Activated CD8-positive, alpha-beta T cell treated with anti-CD3 and anti-CD28 coated beads for 36 hours (primary cell): ENCODE measurements at places on chromosomes 1 and 21.

GRCh38 chr1:21333824-21334213, 43.6 kb upstream of the ECE1 start:
- DNase-seq = no peak

GRCh38 chr1:3156936-3157335, 87.9 kb downstream of the PRDM16 start:
- no peak for DNase-seq

DNA sequence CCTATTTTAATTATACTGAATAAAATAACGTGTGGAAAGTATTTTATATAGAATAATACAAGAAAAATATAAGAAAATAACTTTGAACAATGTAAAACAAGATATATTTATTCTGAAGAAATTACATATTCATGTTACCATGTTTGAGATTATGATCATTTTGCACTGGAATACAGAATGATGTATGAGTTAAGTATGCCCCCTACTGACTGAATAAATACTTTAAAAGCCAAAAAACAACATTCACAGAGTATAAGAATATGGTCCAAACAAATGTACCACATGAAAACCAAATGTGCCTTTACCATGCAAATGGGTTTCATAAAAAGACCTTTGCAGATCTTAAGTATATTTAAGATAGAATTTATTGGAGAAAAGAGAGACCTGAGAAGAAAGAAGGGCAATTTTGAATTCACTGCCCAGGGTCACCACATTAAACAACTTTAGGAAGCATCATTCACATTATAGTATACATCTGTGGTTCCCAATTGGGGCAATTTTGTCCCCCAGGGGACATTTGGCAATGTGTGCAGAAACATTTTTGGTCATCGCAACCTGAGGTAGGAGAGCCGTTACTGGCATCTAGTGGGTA, 136.6 kb upstream of the GFI1 start:
- no peak for DNase-seq

DNA sequence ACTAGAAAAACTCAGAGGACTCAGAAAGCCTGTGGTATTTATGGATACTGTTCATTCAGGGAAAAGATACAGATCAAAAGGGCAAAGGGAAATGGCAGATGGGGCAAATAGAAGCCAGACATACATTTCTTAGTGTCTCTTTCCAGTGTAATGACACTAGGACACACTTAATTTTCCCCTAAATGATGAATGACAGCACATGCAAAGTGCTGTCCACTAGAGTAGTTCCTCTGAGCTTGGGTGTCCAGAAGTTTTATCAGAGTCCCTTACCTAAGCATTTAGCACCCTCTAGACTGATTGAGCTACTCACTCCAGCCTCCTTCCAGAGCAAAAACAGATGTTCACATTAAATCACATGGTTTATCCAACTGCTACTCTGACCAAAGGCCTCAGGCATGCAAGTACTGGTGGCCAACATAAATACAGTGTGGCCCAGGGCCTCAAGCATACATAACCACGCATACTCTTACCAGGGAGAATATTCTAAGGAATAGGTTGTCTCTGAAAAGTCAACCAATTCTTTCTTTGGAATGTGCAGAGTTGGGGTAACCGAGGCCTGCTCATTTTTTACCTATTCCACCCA, 166.9 kb downstream of the NCAM2 start:
- DNase-seq = no peak

GRCh38 chr1:6082430-6082971, 36.8 kb downstream of the KCNAB2 start:
- DNase-seq = no peak

GRCh38 chr1:160839746-160840145, 22.9 kb downstream of the CD244 start:
- no peak for DNase-seq

GRCh38 chr1:41730806-41731205, 187.9 kb downstream of the HIVEP3 start:
- DNase-seq = no peak

GRCh38 chr1:200668514-200669313, 993 bp downstream of the DDX59 start:
- DNase-seq = no peak

DNA sequence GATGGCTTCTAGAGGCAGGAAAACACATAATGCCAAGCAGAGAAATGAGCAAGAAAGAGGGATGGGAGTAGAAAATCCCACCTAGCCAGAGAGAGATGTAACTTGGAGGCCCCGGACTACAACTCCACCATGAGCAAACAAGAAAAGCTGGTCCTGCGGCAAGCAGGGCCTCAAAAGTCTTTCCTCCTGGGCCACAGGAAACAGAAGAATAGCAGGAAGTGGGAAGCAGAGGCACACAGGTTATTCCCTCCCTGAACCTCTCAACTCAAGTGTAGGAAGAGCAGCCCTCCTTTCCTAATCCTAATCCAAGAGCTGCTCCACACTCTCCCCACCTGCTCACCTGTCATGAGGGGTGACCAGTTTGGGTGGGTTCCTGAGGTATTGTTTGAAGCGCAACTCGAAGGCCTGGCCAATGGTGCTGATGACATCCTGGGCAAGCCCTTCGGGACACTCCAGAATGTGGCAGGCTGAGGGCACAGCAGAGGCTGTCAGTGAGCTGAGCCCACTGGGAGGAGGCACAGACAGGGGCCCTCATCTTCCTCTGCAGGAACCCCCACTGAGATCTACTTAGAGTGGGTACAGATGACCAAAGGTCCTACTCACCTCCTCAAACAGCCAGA, 3.1 kb downstream of the SHC1 start:
- DNase-seq = no peak

GRCh38 chr1:172883844-172884243, 166.9 kb downstream of the TNFSF18 start:
- peak; percentile 26 for DNase-seq

DNA sequence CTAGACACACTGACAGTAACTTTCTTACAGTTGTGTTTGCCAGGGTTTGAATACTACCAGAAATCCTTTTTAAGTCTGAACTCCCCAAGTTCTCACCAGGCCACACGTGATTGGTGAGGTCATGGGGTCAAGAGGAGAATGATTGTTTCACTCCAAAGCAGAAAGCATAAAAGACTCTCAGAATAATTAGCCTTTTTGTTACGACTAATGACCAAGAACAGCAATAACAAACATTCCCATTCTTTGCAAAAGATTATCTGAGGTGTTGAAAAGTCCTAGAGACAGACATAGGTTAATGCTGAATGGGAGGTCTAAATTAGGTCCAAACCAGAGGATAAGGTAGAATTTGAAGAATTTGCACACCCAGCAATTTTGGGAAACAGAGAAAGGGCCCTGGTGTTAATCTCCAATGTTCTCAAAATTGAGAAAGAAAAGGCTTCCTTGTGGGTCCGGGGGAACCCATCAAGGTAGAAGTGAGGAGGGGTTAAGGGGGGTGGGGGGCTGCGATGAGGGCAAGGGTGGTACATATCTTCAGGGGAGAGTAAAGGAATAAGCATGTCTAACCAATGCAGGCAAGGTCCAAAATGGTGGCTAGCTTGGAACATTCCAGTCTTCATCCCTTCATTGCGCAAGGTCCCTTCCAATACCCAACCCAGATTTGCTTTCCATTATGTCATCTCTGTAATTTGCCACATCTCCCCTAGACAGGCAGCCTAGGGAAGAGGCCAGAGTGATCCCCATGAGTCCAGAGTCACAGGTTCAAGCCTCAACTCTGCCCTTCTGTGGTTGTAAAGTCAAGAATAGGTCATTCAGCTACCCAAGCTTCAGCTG, 74.6 kb upstream of the NFIA start:
- DNase-seq = no peak

GRCh38 chr21:16811970-16812369, 700.9 kb upstream of the CXADR start:
- DNase-seq = no peak

DNA sequence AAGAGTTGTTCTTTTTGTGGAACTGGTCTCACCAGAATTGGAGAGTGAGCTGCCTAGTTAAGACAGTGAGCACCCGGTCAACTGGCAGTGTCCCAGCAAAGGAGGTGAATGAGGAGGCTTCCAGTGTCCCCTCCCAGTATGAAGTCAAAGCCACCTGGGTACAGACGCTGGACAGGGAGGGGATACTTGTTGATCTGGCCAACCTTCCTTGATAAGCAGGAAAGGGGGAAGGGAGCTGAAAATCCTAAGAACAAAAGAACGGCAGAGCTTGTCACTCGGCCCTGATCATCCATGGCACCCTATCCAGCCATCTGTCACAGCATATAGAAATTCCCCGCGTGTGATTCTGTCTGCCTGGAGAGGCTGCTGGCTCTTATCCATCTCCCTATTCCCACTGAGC, 91.5 kb downstream of the SSBP3 start:
- DNase-seq = no peak

GRCh38 chr1:6890686-6891085, 105.4 kb downstream of the CAMTA1 start:
- DNase-seq = no peak

GRCh38 chr1:84330125-84330984, 28.8 kb downstream of the SAMD13 start:
- DNase-seq = no peak

- no peak for DNase-seq
These were observed 23.6 kb upstream of the SYT6 start for GRCh38 chr1:114177282-114177681.

GRCh38 chr1:169546087-169546995, 39.9 kb downstream of the F5 start:
- DNase-seq = peak; percentile 57

DNA sequence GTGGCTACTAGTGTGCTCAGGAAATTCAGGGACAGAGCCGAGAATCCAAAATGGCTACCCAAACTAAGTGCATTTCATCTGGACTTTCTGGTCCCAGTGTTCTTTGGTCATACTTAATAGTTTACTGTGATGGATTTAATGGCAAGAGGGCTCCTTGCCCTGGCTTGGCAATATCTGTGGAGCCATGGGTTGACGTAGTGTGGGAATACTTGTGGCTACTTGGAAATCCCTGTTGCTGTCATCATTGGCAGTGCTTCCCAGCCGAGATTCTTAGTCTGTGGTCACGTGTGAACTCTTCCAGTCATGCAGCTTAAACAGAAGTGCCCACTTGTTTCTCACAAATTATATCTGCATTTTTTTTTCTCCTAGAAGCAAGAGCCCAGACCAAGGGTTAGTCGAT, 198.9 kb downstream of the HS2ST1 start:
- DNase-seq = no peak

DNA sequence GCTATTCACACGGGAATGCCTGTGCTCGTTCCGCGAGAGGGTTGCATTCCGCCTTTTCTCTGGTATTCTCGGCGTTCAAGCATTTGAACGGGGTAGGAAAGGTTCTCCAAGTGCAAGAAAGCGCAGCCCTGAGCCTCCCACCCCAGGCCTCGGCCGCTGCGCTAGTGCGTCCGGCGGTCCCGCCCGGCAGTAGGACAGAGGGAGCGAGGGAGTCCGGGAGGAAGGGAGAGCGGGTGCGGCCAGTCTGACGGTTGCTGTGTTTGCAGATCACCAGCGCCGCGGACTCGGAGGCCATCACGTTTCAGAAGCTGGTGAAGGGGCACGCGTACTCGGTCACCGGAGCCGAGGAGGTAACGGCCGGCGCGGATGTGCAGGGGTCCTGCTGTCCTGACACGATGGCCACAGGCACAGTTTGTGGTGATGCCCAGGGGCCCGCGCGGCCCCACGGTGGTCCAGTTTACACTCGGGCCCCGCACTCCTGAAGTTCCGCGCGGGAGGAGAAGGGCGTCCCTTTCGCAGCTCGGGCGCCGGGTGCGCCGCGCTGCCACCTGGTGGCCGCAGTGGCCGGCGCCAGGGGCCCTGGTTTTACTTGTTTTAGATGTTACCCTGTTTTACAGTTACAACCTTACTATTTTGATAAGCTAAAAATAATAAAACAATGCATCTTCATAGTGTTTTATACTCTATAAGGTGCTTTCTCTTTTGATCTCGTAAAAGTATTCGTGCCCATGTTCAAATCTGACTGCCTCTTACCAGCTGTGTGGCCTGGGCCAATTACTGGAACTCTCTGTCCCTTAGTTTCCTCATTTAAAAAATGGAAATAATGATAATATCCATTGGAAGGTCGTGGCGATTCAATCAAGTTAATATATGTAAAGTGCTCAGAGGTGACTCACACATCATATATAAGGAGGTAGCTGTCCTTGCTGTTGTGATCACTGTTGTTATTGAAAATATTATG, 36.7 kb downstream of the CAPN2 start:
- DNase-seq = peak; percentile 70

- DNase-seq = no peak
These were observed 612 bp upstream of the CD52 start for GRCh38 chr1:26317146-26317545.

- no peak for DNase-seq
These were observed 16.9 kb downstream of the CAP1 start for GRCh38 chr1:40057310-40058030.

GRCh38 chr21:33848249-33848953, 67.2 kb downstream of the ATP5PO start:
- no peak for DNase-seq

- DNase-seq = no peak
These were observed 44.4 kb downstream of the SIPA1L2 start for GRCh38 chr1:232585486-232585885.

DNA sequence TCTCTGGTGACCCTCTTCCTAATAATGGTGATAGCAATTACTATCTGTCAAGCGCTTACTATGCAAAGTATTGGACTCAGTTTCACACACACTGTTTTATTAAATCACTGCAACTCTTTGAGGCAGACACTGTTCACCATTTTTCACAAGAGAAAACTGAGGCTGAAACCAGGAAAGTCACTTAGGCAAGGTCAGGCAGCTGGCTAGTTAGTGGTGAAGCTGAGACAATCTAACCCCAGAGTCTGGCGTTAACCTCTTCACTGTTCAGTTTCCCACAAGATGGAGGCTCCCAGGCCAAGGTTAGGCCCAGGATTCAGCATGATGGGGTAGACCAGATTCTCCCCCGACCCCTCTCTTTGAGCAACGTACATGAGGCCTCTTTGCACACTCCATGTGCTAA, 4.8 kb upstream of the GJA8 start:
- DNase-seq = no peak

GRCh38 chr1:229153955-229154548, 116.9 kb upstream of the RAB4A start:
- no peak for DNase-seq

DNA sequence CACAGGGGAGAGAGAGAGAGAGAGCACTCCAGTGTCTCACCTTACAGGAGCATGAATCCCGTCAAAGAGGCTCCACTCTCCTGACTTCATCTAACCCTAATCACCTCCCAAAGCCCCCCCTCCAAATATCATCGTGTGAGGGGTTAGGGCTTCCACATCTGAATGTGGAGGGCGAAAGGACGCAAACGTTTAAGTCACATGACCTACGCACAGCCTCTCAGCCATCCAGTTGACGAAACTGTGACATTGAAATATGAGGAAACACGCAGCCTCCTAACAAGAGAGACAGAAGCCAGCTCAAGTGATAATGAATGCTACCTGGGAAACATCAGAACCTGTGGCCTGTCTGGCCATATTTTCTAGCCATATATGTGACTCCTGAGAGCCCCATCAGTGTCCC, 63.7 kb downstream of the MATN1 start:
- no peak for DNase-seq

DNA sequence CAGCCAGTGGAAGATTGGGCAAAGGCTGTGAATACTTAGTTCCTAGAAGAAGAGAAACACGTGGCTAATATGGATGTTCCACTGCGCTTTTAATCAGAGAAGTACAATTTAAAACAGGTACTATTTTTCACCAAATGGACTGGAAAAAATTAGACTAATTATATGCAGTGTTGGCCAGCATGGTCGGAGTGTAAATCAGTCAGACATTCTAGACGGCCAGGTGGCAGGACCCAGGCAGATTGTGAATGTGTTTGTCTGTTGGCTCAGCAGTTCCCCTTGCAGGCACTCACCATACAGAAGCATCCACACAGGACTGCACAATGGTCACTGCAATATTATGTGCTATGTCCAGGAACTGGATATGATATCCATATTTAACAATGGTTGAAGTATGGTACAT, 23.9 kb upstream of the SLC25A34 start:
- peak; percentile 9 for DNase-seq
